ENCODE measurements at places on chromosomes 2 and 18.

DNA sequence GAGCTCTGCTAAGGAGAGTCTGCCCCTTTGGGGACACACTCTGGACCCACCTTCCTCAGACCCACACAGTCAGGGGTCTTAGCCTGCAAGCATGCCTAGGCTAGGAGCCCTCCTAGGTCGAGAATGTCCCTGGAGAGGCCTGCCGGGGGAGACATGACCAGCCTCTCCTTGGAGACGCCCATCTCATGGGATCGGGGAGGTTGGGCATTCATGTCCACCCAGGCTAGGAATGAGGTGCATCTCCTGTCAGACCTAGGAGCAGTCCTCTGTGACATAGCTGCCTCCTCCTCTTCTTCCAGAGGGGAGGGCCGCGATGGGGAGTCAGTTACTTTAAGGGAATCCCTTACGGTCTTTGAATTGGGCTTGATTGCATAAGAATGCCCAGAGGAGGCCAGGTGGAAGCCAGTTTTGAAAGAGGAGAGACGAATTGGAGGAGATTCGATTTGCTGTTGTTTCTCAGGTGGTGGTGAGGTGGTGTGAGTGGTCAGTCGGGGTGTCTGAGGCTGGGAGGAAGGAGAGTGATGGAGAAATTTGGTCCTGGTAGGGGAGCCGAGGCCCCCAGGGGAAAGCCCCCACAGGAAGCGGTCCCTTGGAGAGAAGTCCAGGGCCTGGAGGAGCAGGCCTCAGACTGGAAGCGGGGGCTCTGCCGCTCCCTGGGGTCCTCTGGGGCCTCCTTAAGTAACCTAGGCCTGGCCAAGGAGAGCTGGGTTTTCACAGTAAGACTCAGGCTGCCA lies 241.3 kb downstream of the DYSF start:
- DNase-seq = no peak

GRCh38 chr2:220144411-220144810 lies 517.0 kb downstream of the SLC4A3 start:
- DNase-seq = no peak

- DNase-seq = no peak
These were observed 560.2 kb downstream of the LRP1B start for GRCh38 chr2:141570474-141571131.

DNA sequence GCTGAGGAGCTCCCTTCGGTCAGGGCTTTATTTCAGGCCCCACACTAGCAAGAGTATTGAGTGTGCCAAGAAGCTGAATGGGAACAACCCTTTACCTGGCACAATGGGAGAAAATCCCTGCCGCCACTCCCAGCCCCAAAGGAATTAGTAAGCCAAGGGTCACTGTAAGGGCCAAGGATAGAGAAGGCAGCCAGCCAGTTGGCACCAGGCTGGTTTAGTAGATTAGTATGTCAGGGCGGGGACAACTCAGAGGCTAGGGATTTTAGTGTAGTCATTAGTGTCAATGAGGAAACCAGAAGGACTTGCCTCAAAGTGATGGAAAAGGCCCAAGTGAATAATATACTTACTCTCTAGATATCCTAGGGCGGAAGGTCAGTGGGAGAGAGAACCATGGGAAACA lies 34.9 kb upstream of the CYP26B1 start:
- no peak for DNase-seq

- no peak for DNase-seq
These were observed 24.6 kb downstream of the GCG start for GRCh38 chr2:162127422-162127821.

GRCh38 chr2:27428213-27428977 lies at the start of gene NRBP1:
NRBP1 (plus strand) TSS chr2:27428631; CDS start chr2:27433274, 4,643 bp downstream.
- DNase-seq = peak; percentile 96

GRCh38 chr2:152924722-152925121 lies 206.3 kb downstream of the ARL6IP6 start:
- no peak for DNase-seq

GRCh38 chr2:36337354-36337753 lies 18.2 kb upstream of the CRIM1 start:
- DNase-seq = no peak

Measured in GM20000 (cell line).